Cardiac atrium fibroblast (primary cell): ENCODE measurements at places on chromosomes 7 and 10. TPM values are rescaled to one million over a fixed set of nuclear protein-coding genes. Genes with fewer than 3 reads are reported as not detected.

RELN gene
- total RNA-seq, result under 0.01 and 0.18 TPM in 2 replicates

PILRB gene
- 13.5 and 19.0 TPM in 2 replicates for total RNA-seq

MRLN gene
- total RNA-seq, result not detected in 2 replicates

GCC1 gene
- 15.5 and 19.0 TPM in 2 replicates for total RNA-seq

PRR15 gene
- 21.1 and 41.9 TPM in 2 replicates for total RNA-seq

TBRG4 gene
- total RNA-seq, result 46.5 and 63.0 TPM in 2 replicates

CFAP46 gene
- total RNA-seq, result 0.81 TPM in 1 of 2 replicates, not detected in the other

CNNM1 gene
- total RNA-seq, result 0.16 and 0.54 TPM in 2 replicates

FRMPD2 gene
- total RNA-seq, result not detected in 2 replicates

PON3 gene
- not detected in 2 replicates for total RNA-seq

HYCC1 gene
- 113 and 128 TPM in 2 replicates for total RNA-seq

VAX1 gene
- not detected in 2 replicates for total RNA-seq

GIMAP2 gene
- 0.81 and 5.2 TPM in 2 replicates for total RNA-seq

TBXAS1 gene
- total RNA-seq, result 7.4 and 8.6 TPM in 2 replicates

CPA2 gene
- not detected in 2 replicates for total RNA-seq

EVX1 gene
- total RNA-seq, result not detected in 2 replicates

BMPR1A gene
- 22.5 and 33.4 TPM in 2 replicates for total RNA-seq

CYP3A4 gene
- not detected in 2 replicates for total RNA-seq

IFIT3 gene
- 8.5 and 14.7 TPM in 2 replicates for total RNA-seq

SPDYE9 gene
- total RNA-seq, result not detected in 2 replicates

UCMA gene
- not detected in 2 replicates for total RNA-seq

ADRB1 gene
- not detected in 2 replicates for total RNA-seq

GTF2I gene
- 113 and 119 TPM in 2 replicates for total RNA-seq

KCNMA1 gene
- 2.7 and 12.2 TPM in 2 replicates for total RNA-seq

CCL26 gene
- total RNA-seq, result not detected in 2 replicates

GRID2IP gene
- not detected in 2 replicates for total RNA-seq

RAPGEF5 gene
- total RNA-seq, result 10.5 and 42.4 TPM in 2 replicates

FAM13C gene
- 2.6 and 3.2 TPM in 2 replicates for total RNA-seq

PLAU gene
- 49.1 and 55.2 TPM in 2 replicates for total RNA-seq

PRKAR2B gene
- 0.54 and 1.3 TPM in 2 replicates for total RNA-seq

CALD1 gene
- 293 and 336 TPM in 2 replicates for total RNA-seq

STYXL1 gene
- total RNA-seq, result 39.7 and 60.3 TPM in 2 replicates

PIP4K2A gene
- total RNA-seq, result 20.3 and 42.8 TPM in 2 replicates

CRHR2 gene
- total RNA-seq, result not detected in 2 replicates

CPXM2 gene
- 0.18 and 2.1 TPM in 2 replicates for total RNA-seq

CUL1 gene
- total RNA-seq, result 40.5 and 40.8 TPM in 2 replicates

HMX3 gene
- total RNA-seq, result not detected in 2 replicates

ABCB8 gene
- 26.9 and 33.6 TPM in 2 replicates for total RNA-seq

CACNA2D1 gene
- total RNA-seq, result 69.7 and 106 TPM in 2 replicates

AHCYL2 gene
- total RNA-seq, result 12.0 and 15.2 TPM in 2 replicates

PPP1R3C gene
- 46.4 and 48.4 TPM in 2 replicates for total RNA-seq

LIPK gene
- total RNA-seq, result not detected in 2 replicates

STK17A gene
- total RNA-seq, result 14.3 and 21.4 TPM in 2 replicates

NUTM2A gene
- 0.32 TPM in 1 of 2 replicates, not detected in the other for total RNA-seq

LEP gene
- total RNA-seq, result under 0.01 and 0.16 TPM in 2 replicates

WDR11 gene
- total RNA-seq, result 29.6 and 30.9 TPM in 2 replicates

PRLHR gene
- not detected in 2 replicates for total RNA-seq

CRPPA gene
- 1.1 and 2.3 TPM in 2 replicates for total RNA-seq

MINDY4 gene
- total RNA-seq, result 7.9 and 8.6 TPM in 2 replicates

ZNF853 gene
- 0.16 and 1.1 TPM in 2 replicates for total RNA-seq

RPEL1 gene
- under 0.01 TPM in 1 of 2 replicates, not detected in the other for total RNA-seq

PLXDC2 gene
- 2.8 and 2.9 TPM in 2 replicates for total RNA-seq

MKI67 gene
- 5.1 and 8.3 TPM in 2 replicates for total RNA-seq

FOXI2 gene
- total RNA-seq, result not detected in 2 replicates

GPR85 gene
- total RNA-seq, result 0.16 TPM in 1 of 2 replicates, not detected in the other

C10orf53 gene
- not detected in 2 replicates for total RNA-seq

PNLIP gene
- not detected in 2 replicates for total RNA-seq

TRPV6 gene
- total RNA-seq, result not detected in 2 replicates

KCNK18 gene
- not detected in 2 replicates for total RNA-seq
